H9 (cell line): ENCODE measurements at places on chromosomes 5 and 9.

DNA sequence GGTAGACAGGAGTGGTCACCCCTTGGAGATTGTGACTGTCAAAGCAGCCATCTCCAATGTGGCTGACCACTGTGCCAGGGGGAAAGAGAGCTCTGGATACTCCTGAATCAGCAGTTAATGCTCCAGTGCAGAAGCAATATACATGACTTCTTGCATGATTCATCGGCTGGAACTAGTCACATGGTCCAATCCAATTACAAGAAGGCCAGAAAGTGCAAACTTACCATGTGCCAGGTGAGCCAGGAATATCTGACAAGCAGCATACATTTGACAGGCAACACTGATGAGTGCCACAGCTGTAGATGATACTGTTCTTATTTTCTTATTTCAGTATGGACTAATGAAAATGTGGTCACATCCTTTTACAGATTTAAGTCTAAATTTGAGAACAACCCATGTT lies 440.0 kb upstream of the MPDZ start:
- no peak for DNase-seq

- DNase-seq, result no peak
Observed at GRCh38 chr5:139898981-139899380, 103.4 kb downstream of the PSD2 start.

DNA sequence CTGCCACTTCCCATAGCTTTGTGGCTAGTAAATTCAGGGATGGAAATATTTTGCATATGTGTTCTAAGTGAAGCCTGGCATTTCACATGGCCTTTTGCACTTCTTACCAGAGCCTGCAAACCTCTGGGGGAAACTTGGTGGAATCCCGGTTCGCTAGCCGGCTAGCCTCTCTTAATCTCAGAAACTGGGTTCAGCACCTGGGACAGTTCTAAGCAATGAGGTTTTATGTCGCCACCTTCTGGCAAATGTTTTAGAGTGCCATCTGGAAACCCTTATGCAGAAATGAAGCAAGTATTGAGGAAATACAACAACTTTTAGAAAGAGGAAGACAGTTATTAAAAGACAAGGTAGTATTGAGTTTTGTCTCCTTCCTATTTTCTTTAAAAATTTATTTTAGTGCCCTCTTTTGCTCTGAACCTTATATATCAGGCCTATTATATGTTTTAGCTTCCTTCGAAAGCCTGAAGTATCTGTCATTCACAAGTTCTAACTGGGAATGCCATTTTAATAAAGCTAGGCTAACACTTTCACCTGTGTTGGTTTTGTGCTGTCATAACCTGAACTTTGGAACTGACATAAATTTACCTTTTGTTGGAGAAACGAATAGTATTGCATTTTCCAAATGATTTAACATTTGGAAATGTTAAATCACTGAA lies 963 bp upstream of the HTR1A start:
- DNase-seq, result peak; percentile 73

DNA sequence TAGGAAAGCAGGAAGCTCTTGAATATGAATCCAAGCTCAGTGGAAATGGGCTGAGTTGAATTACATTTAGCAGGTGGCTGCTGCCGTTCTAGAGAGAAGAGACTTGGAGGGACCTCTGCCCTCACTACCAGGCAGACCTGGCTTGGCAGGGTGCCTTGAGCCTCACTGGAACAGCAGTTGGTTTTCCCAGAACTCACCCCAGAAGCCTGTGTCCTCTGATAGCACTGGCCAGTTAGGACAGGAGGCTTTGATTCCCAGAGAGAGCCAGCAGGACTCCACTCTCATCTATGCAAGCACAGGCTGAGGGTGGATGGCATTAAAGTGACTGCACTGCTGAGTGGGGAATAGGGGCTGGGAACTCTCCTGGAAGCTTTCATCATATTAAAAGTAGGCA lies 54.8 kb downstream of the PWWP2A start:
- no peak for DNase-seq

GRCh38 chr5:112356178-112356956 lies 62.7 kb downstream of the EPB41L4A start:
- DNase-seq, result no peak

DNA sequence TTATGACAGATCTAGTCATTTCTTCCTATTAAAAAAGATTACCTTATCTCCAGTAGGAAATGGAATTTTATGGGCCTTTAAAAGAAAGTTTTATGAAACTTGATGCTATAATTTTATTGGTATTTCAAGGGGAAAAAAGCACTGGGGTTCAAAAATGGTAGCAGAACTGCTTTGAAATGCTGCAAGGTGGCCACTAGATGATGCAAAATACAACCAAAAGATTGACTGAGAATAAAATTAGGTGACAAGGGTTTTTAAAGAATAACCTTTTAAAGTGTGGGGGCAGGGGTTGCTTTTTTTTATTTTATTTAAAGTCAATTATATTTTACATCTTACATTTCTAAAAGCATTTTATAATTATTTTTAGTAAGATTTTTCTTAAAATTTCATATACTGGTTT lies 61.7 kb downstream of the KLF9 start:
- DNase-seq, result no peak

- DNase-seq, result no peak
Observed at GRCh38 chr9:112764344-112764743, 13.8 kb downstream of the SNX30 start.

GRCh38 chr5:155050384-155051019 lies 36.9 kb downstream of the KIF4B start:
- no peak for DNase-seq

DNA sequence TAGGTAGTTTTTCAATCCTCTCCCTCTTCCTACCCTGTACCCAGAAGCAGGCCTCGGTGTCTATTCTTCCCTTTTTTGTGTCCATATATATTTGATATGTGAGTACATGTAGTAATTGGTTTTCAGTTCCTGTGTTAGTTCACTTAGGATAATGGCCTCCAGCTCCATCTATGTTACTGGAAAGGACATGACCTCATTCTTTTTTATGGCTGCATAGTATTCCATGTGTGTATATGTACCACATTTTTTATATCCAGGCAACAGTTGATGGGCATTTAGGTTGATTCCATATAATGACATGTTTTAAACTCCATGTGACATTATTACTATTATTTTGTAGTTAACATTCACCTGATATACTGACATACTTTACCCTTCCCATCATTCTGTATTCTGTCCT lies 49.1 kb downstream of the CAVIN4 start:
- DNase-seq, result no peak

GRCh38 chr9:111066468-111066867 lies 28.2 kb upstream of the LPAR1 start:
- no peak for DNase-seq
